ENCODE measurements at places on chromosomes 11 and 22. TPM values are rescaled to one million over a fixed set of nuclear protein-coding genes. Genes with fewer than 3 reads are reported as not detected.

RIN1 gene
- 18.7 TPM for total RNA-seq

- no peak for DNase-seq
Observed at GRCh38 chr11:12499071-12499470, 121.7 kb downstream of the PARVA start.

GRCh38 chr11:34565417-34566207 is 52.0 kb upstream of the ELF5 start:
- DNase-seq = peak; percentile 8

DNA sequence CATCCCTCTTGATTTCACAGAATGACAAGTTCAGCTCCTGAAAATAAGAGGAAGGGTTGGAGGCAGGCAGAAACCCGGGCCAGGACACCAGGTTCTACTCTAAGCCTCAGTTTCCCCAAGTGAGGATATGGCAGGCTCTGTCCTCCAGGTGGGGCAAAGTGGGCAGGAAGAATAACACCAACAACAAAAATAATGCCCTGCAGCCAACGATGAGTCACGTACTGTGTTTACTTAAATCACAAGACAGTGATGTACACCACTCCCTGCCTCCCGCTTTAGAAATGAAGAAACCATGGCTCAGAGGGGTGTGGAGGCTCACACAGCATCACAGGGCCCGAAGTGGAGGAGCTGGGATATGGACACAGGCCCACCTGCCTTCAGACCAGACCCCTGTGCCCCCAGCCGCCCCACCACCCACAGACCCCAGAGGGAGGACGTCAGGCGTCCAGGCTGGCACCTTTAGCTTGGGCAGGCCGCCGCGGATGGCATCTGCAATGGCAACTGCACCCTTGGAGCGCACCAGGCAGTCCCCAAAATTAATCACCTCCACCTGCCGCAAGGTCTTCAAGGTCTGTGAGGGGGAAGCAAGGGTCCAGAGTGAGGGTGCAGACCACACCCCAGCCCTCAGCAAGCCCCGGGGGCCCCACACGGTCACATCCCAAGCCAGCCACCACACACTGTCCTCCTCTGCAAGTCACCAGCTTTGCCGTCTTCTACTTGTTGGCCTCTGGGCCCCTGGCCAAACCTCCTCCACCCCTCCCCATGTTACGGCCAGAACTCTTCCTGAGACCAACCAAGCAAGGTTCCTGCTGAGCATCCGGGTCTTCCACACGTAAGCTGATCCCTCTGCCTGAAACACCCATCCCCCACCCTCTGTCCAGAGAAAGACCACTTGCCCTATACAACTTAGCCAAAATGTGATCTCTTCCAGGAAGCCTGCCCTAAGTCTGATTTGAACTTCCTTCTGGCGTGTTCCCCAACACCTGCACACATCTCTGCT is 15.8 kb upstream of the CHADL start:
- DNase-seq = peak; percentile 56

GRCh38 chr11:120807414-120808150 is 216.3 kb upstream of the TBCEL start:
- peak; percentile 32 for DNase-seq
